Activated CD4-positive, alpha-beta T cell treated with anti-CD3 and anti-CD28 coated beads, Interleukin-2, amount 50 U/mL, for 16 hours (primary cell): ENCODE measurements at places on chromosomes 6 and 20.
A peak's percentile ranks its signal among the peaks of the same experiment; 100 is the strongest.

DNA sequence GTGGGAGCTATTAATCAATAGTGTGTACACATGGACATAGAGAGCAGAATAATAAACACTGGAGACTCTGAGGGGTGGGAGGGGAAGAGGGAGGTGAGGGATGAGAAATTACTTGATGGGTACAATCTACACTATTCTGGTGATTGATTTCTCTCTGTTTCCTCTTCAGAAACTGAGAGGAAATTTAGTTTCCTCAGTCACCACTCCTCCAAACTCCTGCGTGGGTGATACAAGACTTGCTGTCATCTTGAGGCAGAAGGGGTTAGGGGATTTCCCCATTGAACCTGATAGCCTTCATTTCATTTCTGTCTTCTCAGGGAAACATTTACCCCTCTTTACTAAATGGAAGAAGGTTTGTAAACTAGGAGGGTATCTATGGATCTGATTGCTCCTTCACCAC, 84.3 kb upstream of the ESR1 start:
- peak; percentile 76 for DNase-seq

DNA sequence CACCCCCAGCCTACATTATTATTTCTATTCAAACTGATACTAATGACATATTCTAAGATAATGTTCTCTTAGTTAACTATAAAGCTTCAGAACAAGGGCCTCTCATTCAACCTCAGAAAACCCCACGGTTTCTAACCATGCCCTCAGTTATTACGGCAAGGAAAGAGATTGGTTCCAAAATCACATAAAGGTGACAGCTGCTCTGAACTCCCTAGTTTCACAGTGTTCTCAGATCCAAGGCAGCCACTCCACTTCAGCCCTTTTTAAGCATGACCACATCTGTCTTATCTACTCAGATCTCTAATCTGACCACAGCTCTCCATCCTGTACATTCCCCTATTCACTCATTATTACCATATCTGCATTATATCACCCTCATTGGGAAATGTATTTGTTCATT, 98.8 kb upstream of the CEP85L start:
- DNase-seq: peak; percentile 6

DNA sequence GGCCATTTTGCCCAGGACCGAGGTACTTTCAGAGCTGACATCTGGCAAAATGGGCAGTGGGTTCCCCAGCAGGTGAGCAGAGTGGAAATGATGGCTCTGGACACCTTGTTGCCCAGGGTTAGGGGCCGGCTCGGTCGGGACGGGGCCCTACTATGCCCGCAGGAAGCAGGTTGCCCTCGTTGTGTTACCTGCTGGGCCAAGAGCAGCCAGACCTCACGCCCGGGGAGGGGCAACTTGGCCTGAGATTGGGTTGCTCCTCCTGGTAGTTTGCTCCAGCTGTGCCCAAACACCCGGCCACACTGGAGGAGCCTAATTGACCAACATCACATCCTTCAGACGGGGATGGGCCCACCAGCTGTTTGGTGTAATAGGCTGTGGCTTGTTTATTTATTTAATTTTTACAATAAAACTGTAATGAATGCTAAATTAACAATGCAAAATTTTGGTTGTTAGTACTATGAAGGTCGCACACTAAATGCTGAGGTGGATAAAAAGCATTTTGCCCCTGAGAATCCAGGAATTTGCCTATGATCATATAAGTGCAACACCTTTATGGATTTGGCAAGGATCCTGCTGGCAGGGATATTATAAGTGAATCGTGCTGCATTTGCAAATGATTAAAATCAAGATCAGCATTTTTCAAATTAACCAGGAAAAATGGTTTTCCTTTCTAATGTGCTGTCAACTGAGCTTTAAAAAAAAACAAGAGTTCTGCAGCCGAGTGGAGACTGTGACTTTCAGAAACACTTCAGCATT, 26.6 kb upstream of the PCMTD2 start:
- no peak for DNase-seq

- peak; percentile 3 for DNase-seq
Measured at GRCh38 chr20:57573894-57574293, 13.0 kb downstream of the PCK1 start.

DNA sequence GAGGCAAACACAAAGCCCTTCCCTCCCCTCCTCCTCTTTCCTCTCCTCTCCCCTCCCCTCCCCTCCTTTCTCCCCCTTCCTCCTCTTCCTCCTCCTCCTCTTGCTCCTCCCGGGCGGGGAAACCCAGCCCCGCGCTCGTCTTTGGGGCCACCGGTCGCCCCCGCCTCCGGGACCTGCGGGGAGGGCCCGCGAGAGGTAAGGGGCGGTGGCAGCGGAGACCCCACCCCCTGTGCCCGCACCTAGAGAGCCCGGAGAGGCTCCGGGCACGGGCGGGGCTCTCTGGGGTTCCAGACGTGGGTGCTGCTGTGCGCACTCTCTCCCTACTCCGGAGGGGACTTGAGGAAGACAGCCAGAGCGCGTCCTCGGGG, at the start of gene RIN2:
TSS of gene RIN2 (plus strand) at position 126 of the 368 bp plus-strand sequence. CDS start 131,344 bp downstream, outside the sequence.
- DNase-seq: no peak

GRCh38 chr6:154430481-154430919, 73.9 kb upstream of the IPCEF1 start:
- DNase-seq: no peak

DNA sequence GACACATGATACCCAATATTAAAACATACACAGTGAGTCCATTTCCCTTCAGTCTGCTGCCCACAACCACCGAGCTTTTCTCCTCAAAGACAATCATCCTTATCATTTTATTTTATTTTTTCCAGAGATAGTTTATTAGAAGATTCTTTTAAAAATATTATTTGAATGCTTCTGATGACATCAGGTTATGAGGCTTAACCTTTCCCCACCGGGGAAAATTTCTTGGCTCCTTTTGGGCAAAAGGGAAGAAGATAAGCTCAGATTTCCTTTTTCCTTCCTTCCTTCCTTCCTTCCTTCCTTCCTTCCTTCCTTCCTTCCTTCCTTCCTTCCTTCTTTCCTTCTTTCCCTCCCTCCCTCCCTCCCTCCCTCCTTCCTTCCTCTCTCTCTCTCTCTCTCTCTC, 149.5 kb upstream of the CITED2 start:
- no peak for DNase-seq

GRCh38 chr6:21037453-21037852, 503.2 kb downstream of the CDKAL1 start:
- DNase-seq: no peak

- no peak for DNase-seq
Measured at GRCh38 chr20:53371216-53371615, 222.4 kb downstream of the ZNF217 start.

GRCh38 chr6:132513831-132514545, 1.1 kb upstream of the STX7 start:
- no peak for DNase-seq

DNA sequence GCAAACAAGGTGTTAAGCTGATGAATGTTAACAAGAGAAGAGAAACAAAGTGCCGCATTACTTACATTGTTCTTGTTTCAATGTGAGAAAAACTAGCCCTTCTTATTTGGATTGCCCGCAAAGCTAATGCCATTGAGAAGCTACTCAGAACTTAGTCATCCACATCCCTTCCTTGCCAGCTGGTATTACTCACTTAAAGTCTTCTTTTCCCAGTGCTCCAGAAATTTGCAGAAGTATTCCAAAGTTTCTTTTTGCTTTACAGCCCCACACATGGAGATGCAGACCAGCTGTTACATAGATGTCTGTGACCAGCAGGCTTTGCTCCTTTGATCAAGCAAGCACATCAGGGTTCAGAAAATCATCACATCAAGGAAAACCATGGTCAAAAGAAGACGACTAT, 529.0 kb downstream of the TBC1D32 start:
- no peak for DNase-seq

- DNase-seq: no peak
Measured at GRCh38 chr20:60999250-60999649, 252.8 kb upstream of the CDH4 start.

GRCh38 chr6:98014442-98015201, 731.6 kb upstream of the MMS22L start:
- DNase-seq: no peak

DNA sequence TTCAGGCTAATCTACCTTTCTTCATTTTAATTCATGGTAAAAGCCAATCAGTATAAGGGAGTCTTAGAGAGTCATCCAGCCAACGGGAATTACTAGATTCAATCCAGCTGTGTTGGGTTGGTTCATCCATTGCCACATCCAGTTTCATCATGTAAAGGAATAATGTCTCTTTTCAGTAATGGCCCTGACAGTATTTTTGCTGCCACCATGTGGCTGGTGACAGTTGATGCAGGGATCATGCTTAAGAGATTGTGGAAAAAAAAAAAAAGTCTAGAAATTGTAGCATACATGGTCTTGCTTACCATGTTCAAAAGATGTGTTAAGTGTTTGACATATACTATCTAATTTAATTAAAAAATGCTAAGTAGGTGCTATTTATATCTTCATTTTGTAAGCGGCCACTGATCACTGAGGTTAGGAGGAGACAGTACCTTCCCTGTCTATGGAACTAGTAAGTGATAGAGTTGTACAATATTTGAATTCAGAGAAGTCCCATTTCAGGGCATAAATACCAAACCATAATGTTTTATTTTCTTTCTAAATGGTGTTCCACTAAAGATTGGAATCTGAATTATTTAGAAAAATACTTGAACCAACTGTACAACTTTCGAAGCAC, 135.9 kb downstream of the KHDRBS2 start:
- peak; percentile 2 for DNase-seq

- peak; percentile 47 for DNase-seq
Measured at GRCh38 chr6:3410385-3411360, 46.2 kb downstream of the SLC22A23 start.

DNA sequence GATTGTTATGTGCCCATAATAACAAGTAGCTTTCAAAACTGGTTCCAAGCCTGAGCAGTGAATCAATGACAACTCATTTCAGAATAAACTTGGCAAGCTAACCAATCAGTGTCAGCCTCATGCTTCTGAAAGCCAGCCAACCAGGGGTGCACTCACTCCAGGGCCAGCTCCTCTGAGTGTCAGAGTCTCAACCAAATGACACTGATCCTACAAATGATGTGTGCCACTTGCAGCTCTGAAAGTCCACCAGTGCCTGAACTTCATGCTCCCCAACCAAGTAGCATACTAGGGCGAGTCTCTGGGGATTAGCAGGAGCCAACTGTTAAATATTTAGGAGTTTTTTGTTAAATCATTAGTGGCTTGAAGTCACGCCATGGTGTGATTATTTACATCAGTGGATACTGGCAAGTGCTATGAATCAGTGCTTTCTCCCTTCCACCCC, 4.5 kb downstream of the IYD start:
- DNase-seq: peak; percentile 7

DNA sequence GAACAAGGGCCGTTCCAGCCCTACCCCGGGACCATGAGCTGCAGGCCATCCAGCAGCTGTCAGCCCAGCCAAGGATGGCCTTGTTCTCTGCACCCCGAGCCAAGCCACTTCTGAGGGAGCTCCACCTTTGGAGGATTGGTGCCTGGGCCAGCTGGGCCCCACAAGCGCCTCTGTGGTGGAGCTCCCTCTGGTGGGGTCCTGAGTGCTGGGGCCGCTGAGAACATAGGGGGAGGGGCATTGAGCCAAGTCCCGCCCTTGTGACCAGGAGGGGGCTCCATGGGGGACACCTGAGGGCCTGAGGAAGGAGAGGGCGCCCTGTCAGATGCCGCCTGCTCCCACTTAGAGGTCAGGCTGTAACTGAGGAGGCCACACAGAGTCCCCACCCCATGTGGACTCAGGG, 43.2 kb downstream of the YTHDF1 start:
- DNase-seq: peak; percentile 6

DNA sequence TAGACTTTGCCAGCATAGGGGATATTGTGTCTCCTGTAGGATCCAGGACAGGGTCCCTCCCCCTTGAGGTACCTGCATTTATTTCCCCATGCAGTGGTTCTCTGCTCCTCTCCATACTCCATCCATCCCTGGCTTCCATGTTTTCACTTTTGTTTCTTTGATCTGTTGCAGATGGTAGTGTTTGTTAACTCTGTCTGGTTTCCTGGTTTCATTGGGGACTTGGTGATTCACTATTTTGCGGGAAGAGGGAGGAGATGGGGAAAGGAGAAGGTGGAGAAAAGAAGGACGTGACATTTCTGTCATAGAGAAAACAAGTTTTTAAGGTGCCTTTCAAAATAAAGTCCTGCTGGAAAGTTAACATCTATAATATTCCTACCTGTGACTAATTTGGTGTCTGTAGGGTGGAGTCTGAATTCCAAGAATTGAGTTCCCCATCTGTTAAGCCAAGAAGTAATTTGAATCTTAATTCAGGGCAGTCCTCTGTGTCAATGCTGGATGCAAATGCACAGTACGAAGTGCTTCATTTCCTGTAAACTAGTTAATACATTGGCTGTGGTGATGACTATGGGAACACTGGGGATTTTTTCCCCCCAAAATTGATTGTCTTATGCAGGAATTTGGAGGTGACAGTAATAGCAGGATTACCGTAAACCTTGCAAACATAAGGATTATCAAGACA, 6.9 kb upstream of the RNF144B start:
- DNase-seq: no peak

DNA sequence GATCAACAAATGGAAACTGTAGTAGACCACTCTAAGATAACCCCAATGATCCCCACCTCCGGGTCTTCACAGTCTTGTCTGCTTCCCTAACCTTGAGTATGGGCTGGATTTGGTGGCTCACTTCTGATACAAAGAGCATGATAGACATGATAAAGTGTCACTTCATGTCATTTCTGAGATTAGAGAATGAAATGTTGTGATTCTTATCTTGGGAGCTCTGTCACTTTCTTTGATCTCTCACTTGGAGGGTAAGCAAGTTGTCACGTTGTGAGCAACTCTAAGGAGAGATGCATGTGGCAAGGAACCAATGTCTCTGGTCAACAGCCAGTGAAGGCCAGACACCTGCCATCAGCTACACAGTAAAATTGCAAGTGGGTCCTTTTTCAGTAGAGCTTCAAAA, 3.0 kb upstream of the GLO1 start:
- DNase-seq: no peak

- no peak for DNase-seq
Measured at GRCh38 chr20:20448881-20449280, 81.0 kb downstream of the INSM1 start.

DNA sequence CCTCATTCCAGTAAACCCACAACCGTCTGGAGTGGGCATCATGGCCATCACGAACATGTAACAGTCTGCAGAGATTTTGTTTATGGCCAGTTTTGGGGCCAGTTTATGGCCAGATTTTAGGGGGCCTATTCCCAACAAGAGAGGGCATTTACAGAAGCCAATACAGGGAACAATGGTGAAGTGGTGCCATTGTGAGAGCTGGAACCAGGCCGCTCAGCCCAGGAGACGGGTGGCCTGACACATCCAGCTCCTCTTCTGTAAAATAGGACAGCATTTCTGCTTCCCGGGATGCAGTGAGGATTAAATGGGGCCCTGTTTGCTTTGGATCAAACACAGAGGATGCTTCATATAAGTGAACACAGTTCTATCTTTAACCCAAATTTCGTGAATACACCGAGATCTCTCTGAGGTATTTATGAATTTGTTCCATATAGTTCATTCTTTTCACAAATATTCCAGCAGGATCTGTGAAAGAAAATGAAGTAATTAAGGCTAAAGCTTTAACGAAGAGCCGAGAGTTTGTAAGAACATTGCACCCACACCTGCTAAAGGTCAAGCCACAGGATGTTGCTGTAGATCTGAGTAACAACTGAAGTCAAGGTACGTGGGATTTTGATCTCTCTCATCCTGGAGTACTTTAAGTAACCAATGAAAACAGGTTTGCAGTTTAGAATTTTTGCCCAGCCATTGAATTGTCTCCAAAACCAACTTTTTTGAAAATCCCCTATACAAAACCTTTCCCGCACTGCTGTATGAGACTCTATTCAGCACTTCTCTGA, 14.5 kb upstream of the SIRPG start:
- DNase-seq: peak; percentile 52

- DNase-seq: no peak
Measured at GRCh38 chr20:60966766-60967165, 285.3 kb upstream of the CDH4 start.

- no peak for DNase-seq
Measured at GRCh38 chr6:117986396-117986795, 79.3 kb downstream of the SLC35F1 start.
